ENCODE measurements at places on chromosomes 6 and 20.

GRCh38 chr20:9926476-9926875 lies 87.6 kb upstream of the PAK5 start:
- no peak for DNase-seq

GRCh38 chr20:35776513-35777101 lies 4.8 kb downstream of the PHF20 start:
- DNase-seq = no peak

DNA sequence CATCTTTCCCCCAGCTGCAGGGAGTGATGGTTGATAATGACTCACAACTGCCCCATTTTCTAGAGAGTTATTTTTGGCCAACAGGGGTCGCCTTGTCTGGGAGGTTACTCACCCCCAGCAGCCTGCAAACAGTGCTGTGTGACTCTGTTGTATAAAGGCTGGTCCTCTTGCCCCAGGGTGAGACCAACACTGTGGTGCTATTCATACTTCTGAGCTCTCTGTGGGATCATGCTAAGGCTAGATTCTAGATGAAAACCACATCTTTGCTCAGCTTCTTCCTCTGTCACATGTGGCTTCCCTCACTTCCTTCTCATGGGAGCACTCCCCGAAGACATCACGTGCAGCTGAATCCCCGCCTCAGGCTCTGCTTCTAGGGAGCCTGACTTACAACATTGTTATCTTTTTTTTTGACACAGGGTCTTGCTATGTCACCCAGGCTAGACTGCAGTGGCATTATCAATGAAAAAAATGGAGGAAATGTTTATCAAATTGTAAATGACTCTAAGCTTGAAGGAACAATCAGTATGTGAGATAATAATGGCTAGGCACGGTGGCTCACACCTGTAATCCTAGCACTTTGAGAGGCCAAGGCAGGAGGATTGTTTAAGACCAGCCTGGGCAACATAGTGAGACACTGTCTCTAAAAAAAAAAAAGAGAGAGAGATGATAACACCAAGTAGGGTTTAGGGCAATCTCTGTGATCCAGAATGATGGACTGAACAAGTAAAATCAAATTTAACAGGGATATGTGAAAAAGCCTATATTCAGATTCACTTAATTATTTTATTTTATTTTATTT lies 55.7 kb upstream of the SLC23A2 start:
- peak; percentile 85 for DNase-seq

DNA sequence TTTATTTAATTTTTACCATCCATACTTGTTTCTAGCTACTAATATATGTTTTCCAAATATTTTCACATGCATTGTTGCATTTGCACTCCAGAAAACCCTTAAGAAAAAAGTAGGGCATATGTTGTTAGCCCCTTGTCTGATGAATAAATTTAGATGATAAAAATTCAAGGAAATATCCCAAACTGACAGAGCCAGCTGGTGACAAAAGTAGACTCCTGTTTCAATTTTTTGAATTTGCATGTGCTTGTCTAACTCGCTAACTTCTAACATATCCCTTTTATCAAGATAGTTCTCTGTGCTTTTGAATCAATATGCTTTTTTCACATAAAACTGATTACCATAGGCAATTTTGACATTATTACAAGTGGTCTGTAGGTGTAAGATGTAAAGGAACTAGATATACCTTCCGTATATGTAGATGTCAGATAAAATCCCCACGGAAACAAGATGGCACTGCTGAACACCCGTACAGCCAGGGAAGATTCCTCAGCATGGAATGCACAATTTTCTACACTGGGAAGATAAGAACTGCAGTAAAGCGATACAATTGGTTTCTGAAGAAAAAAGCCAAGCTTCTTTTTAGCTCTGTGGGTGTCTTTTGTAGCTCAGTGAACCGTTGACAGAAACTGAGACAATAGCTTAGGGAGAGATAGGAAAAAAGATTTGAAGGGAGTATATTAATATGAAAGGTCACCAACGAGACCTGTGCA lies 437.6 kb upstream of the RNF217 start:
- DNase-seq = no peak

DNA sequence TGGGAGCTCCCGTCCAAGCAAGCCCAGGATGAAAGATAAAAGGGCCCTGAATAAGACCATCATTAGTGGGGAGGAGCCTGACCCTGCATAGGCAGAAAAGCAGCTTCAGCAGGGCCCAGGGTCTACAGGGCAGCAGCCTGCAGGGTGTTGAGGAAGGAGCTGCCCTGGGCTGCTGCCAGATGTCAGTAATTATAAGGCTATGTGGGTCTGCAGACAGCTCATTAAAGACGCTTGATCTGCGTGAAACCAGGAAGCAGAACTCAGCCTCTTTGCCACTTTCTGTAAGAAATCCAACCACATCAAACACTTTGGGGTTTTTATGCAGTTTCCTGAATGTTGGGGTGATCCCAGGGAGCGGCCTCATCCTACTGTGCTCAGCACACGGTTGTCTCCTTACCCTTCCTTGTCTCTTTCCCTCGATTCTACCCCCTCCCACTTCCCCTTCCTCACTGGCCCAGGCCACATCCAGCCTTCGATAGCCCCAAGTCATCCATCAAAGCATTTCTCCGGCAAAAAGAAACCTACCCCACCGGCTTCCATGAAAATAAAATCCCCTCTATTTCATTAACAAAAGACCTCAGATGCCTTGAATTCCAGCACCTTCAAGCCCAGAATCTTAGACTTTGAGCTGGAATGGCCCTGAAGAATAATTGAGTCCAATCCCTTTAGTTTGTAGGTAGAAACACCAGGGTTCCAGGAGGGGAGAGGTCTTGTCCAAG lies 1.0 kb upstream of the TGM6 start:
- DNase-seq = peak; percentile 53

DNA sequence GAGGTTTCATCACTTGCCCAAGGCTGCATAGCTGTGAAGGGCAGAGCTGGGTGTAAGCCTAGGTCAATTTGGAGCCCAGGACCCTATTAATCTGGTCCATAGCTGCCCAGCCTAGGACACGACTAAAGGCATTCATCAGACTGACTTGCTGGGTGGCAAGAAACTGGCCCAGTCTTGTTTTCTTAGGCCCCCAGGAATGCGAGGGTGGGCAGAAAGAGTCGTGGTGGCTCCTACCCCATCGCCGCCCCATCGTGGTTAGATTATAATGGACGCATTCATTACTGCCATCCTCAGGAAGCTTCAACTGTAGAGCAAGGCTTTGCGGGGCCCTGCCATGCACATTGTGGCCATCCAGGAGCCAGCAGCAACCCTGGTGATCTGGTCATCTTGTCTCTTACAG lies 16.1 kb downstream of the DYNLRB1 start:
- DNase-seq = no peak

DNA sequence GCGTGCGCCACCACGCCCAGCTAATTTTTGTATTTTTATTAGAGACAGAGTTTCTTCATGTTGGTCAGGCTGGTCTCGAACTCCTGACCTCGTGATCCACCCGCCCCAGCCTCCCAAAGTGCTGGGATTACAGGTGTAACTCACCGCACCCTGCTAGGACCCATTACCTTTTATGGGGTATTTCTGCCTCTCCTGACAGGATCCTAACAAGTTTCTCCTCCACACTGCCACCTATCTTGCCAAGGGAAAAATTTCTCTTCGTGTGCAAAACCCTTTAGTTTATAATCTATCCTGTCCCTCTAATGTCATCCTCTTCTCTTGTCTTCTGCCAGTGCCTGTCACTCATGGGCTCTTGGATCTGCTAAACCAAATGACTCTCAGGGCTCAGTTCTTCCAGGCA lies 1.9 kb downstream of the STMND1 start:
- no peak for DNase-seq

- no peak for DNase-seq
Observed at GRCh38 chr20:1491860-1492642, 831 bp upstream of the SIRPB2 start.

DNA sequence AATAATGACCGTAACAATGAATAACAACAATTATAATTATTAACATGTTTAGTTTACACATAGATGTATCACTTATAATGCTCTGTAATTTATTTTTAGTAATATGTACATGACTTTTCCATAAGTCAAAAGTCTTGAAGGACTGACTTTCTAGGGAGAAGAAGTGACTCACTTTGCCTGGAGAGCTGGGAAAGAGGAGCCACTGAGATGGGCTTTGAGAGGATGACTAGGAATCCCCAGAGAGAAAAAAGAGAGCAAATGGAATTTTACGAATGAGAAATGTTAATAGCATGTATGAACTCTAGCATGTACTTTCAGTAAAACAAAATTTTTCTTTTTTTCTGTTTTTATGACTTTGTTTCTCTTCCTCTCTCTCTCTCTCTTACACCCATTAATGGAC lies 67.8 kb upstream of the RALY start:
- DNase-seq = no peak

DNA sequence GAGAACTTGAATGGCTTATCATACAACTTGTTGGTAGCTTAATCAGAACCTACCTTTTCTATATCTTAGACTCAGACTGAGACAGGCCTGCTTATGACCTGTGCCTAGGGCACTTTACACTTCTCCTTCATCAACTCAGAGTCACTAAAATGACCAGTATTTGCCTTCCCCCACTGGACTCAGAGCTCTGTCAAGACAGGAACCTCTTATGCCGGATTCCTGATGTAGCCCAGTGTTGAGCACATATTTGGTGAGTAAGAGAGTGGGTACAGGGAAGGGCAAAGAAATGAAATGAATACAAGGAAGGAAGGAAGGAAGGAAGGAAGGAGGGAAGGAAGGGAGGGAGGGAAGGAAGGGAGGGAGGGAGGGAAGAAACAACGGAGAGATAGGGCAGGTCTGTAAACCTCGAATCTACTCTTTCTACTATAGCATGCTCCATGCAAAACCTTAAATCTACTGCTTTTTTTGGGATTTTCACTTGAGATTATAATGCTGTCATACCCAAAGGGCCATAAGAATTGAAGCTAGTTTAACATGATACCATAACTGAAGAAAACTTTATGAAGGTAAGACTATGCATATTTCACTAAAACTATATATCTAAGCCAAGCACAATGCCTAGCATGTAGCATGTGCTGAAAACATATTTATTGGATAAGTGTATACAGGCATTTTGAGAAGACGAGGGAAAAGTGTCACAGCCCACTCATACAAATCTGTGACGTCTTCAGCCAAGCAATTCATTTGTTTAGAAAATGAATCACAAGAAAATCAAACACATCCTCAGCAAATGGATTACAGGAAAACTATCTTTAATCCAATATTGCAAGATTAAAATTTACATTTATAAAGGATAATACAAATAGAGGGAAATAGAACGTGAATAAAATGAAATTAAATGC lies 89.9 kb downstream of the RFX6 start:
- no peak for DNase-seq

DNA sequence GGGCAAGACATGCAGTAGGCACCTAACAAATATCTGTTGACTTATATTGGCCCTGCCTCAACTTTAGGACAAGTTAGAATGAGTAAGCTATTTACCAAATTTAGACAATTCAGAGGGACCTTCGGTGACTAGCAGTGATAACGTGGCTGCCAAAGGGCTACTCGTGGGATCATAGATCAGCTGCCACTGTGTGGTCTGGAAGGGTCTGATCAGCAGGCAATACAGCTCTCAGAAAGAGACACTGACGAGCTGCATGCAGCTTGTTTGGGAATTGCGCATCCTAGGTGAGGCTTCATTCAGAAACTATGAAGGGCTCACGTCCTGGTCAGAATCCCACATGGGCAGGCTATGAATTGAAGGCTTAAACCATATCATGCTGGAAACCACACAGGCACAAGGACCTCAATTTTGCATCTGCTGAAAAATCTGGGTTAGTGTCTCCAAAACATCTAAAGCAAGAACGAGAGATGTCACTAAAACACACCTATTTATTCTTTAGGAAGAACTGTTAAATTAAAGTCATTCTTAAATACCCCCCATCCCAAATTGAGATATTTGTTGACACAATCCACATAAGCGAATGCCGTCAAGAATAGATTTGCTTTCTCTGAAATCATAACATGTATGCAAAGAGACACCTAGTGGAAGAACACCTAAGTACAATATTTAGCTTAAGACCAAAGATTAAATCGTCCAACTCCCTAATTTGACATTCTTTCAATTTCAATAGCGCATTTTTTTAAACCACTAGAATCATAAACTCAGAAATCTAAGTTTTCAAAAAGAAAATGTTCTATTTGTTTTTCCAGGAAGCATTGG lies 79.6 kb downstream of the IPCEF1 start:
- peak; percentile 50 for DNase-seq

- DNase-seq = no peak
Observed at GRCh38 chr20:31764641-31765305, 25.7 kb downstream of the TPX2 start.

DNA sequence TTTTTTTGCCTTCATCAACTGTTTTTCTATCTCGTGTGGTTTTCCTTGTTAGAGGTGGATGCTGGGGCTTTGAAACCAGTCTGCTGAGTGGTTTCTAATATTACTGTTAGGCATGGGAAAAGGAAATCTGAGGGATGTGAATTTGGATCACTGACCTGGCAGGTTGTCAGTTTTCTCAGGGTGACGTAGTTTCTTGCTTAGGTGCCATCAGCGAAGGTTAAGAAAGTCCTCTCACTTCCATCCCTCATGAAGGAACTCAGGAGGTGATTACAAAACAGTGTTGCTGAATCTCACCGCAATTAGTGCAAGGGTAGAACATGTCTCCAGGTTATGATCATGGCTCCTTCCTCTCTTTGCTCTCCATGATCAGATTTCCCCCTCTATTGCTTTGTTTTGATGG lies 135.9 kb downstream of the SOX4 start:
- no peak for DNase-seq

DNA sequence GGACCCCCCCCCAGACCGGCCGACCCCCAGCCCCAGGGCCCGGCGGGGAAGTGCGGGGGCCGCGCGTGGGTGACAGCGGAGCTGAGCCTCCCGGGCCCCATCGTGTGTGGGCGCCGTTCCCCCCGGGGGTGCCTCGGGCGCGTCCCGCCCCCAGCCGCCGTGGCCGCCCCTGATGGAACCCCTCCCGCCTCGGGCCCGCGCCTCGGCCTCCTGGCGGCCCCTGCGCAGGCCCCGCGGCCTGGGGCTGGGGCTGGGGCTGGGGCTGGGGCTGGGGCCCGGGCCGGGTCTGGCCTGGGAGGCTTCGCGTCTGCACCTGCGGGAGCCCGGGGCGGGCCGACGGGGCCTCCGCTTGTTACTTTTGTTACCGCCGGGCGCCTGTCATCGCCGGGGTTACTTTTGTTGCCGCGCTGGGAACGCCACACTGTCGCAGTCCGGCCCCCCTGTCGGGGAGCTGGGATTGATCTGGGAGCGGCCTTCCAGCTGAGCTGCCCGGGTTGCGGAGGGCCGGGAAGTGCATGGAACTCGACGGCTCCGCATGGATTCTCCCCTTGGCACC lies 598 bp downstream of the OGFR start:
- peak; percentile 23 for DNase-seq
